ENCODE measurements at places on chromosomes 2 and 18.

- DNase-seq: peak; percentile 5
Observed at GRCh38 chr2:119049968-119050704, 108.1 kb downstream of the MARCO start.

DNA sequence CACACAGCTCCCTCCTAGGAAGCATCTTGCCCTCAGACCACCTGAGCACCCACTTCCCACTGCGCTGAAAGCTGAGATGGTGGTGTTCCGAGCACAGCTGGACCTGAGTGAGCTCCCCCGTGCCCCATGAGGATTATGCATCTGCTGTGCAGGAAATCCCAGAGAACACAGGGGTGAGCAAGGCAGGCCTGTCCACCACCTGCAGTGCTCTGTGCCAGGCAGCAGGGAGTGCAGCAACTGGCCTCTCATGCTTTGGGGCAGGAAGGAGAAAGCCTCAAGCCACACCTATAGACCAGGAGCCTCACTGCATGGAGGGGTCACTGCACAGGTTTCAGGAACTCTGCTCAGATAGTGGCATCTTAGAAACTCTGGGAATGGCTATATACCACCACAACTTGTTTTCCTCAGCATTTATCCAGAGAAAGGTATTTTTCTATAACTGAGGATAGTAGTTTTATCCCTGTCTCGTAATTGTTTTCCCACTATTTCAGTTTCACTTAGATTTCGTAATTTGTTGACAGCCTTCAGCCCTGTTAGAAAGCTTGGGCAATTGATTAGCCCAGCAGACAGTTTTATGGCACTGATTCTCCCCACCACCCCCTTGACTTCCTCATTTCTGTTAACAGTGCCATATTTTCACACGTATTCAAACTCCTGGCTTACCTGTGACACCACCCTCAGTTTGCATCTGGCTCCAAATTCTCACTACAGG, 144.3 kb upstream of the DAPL1 start:
- DNase-seq: no peak

- no peak for DNase-seq
Observed at GRCh38 chr2:159936471-159936870, 125.9 kb downstream of the PLA2R1 start.

- DNase-seq: no peak
Observed at GRCh38 chr2:174495365-174496012, 8.7 kb upstream of the GPR155 start.

GRCh38 chr18:63848159-63848558, 39.3 kb upstream of the SERPINB2 start:
- DNase-seq: peak; percentile 70

DNA sequence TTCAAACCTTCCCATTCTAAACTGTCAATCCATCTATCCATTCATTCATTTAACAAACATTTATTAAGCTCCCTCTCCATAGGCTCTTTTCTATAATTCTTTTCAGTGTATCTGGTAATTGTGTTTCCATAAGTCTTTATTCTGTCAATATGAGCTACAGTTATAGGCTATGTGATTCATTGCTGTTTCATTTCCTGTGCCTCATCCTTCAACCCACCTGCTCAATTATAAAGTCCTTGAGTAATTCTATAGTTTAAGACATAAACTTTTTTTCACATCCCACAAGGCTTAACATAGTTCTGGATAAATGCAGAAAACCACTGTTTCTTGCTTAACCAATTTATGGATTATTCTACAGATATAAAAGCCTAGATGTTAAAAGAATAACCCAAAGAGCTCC, 84.2 kb upstream of the PIK3C3 start:
- DNase-seq: no peak

GRCh38 chr2:24110660-24111303, 12.4 kb downstream of the PFN4 start:
- DNase-seq: no peak

DNA sequence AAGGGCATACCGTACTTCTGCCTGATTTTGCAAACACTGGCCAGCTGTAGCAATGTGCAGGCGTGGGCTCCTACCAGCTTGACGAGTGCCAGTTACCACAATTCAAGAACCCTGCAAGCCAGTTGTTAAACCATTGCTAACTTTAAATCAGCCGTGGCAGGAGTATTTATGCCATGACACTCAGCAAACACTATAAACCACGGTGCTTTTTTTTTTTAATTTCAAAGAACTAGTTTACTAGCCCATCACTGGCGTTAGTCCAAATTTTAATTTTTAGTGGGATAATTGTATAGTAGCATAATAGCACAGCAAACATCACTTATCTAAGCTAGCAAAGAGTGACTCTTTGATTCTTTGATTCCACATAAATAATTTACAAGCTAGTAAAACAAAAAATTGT, 111.1 kb downstream of the COL4A4 start:
- DNase-seq: no peak

DNA sequence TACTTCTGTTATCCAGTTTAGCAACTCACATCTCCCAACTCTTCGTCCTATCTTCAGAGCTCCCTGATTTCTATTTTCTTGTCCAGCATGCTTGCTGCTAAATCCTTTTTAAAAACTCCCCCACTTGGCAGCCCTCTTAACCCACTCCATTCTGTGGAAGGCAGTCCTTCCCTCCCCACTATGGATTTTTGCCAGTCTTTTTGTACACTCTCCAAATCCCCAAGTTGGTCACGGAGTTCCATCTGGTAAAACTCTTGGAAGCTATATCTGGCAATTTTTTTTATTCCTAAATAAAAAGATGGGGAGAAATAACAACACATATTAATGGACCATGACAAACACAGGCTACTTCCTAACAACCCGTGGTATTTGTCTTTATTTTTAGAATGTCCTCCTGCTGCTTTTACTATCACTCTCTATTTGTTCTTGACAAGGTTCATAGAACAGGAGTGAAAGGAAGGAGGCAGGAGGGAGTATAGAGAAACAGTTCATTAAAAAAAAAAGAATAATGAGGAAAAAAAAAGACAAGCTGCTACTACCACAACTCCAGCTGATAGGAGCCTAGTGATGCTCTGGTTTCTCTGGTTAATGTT, 120.0 kb upstream of the THSD7B start:
- DNase-seq: no peak

DNA sequence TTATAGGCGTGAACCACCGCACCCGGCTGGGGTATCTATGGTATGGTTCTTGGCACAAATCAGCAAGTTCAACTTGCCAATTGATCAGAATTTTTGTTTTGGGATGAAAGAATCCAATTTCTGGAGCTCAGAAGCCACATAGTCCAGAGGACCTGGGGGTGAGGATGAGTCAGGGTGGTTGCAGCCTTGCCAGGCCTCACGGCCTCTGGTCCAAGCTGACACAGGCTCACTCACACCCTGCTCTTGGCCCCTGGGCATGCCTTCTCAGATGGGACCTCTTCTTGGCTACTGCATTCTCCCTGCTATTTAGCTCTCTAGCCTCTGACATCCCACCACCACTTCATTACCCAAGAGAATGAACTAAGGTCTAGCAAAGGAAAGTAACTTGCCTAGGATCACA, 16.3 kb downstream of the CAPG start:
- no peak for DNase-seq

- no peak for DNase-seq
Observed at GRCh38 chr2:113762377-113763118, 6.1 kb upstream of the SLC35F5 start.

- DNase-seq: no peak
Observed at GRCh38 chr2:57936216-57936615, 110.4 kb upstream of the VRK2 start.

DNA sequence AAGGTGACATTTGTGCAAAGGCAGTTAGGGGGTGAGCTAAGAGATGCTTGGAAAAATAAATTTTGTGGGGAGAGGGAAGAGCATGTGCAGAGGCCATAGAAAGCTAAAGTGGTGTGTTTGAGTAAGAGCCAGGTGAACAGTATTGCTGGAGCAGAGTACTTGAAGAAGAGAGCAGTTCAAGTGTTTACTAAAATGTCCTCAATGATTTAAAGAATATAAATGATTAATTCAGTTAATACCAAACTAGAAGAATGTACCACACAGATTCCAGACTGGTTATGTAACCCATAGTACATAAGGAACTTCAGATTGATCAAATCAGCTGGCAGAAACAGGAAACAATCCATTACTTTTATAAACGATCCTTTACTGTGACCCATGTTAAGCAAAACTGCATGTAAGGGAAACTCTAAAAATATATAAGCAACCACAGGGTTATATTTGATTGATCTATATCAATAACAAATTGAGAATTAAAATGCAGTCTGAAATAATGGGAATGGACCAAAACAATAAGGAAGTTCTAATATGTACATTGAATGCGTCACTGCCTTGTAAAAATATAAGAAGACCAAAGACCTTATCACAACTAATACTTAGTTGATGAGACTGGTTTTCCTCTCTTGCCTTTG, 76.9 kb downstream of the LDAH start:
- DNase-seq: no peak

GRCh38 chr2:203928849-203929248, 7.7 kb upstream of the ICOS start:
- no peak for DNase-seq

- DNase-seq: peak; percentile 28
Observed at GRCh38 chr18:47756364-47757016, 174.0 kb downstream of the SMAD2 start.

DNA sequence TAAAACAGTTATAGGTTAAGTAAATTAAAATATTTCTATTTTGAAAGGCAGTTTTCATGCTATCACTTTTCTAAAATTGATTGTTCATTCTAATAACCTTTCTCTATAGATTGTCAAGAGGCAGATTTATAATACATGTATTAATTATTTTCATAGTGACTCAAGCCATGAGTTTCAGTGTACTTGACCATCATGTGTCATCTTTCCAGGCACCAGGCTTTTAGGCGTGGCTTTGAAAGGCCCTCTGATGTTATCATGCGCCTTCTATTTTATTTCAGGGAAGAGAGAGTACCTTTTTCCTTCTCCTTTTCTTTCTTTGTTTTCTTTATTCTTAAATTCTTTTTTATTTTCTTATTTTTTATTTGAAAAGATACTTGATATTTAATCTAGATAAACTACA, 128.3 kb upstream of the ETAA1 start:
- no peak for DNase-seq

DNA sequence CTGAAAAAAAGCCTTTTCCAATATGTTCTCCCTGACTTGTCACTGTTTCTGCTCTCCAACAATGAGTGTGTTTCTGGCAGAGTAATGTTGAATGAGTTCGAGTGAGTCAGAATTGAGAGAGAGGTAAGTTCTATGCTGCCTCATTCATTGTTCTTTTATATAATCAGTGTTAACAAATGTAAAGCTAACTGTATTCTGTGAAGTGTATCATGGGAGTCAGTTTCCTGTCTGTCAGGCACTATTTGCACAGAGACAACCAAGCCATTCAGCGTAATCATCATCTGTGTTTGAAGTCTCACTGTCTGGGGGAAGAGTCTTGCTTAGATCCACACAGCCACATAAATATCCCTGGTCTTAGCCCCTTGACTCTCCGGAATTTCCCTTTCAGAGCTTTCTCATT, 22.0 kb upstream of the UPP2 start:
- DNase-seq: no peak

DNA sequence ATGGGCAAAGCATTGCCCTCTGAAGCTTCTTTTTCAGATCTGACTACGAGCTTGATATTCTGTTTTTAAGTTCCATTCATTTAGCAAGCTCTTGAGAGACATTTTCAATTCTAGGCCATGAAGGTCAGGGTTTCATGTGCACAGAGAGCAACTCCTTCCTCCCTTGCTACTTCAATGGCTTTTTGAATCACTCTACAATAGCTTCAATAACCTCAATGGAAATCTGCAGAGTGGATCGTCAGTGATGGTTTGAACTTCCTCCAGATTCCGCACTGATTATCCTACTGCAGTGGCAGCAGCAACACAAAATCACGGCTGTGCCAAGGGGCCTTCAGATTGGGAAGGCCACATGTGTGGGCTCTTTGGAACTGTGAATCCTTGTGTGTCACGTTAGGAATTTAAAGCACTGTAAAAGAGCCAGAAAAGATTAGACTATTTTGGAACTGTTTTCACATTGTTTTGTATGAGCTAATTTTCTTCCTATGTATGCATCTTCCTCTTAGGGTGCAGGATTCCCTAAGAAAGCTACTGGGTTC, 88.4 kb upstream of the MGAT4A start:
- no peak for DNase-seq

DNA sequence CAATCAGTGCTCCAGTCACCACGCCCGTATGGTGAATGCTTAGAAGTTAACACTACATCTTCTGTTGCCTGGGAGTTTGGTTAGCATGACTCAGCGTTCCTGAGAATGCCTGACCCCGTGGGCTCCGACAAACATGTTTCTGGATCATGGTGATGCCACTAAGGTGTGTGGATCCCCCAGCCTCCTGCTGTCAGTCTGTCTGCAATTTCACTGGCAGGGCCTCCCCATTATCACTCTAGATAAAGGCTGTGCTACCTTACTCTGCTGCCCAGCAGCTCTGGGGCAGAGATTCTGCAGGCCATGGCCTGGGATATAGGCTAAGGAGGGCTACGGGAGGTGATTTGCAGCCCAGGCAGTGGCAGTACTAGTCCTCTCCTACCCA, 66.0 kb downstream of the STPG4 start:
- no peak for DNase-seq

- DNase-seq: no peak
Observed at GRCh38 chr2:171307560-171307959, 126.2 kb downstream of the METTL8 start.

DNA sequence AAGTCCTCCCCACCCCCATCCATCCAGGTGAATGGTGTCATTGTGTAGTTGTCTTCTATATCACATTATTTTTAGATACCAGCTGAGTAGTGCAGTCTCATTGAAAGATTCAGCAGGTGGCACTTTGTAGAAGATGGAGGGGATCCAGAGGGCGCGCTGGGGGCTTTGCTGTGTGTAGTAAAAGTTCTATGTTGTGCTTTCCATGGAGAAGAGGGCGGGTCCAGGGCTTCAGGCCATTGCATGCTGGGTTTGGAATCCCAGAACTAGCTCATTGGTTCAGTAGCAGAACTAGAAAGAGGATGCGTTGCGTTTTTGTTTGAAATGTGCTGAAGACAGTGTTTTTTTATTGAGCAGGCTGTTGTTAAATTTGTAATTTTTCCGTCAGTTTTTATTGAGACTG, 120.0 kb downstream of the MAP4K4 start:
- DNase-seq: no peak

DNA sequence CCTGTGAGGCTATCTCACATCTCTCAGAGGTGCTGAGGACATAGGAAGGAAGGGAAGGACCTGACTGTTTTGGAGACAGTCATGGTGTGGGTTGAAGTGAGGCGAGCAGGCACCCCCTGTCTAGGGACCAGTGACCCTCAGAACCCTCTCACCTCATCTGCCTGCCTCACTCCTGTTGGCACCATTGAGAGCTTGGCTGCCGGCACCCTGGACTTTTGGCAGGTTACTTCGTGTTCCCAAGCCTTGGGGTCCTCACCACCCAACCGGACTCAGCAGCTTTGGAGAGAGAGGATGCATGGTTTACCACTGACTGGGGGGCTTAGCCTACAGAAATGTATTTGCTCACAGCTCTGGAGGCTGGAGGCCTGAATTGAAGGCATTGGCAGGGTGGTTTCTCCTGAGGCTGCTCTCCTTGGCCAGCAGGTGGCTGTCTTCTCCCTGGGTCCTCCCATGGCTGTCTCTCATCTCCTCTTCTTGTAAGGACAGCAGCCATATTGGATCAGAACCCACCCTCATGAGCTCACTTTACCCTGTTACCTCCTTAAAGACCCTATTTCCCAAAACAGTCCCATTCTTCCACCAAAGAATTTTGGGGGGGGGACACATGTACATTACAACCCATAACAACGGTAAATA, 142.0 kb downstream of the TSN start:
- peak; percentile 11 for DNase-seq
